ENCODE measurements at places on chromosomes 13 and 19.

DNA sequence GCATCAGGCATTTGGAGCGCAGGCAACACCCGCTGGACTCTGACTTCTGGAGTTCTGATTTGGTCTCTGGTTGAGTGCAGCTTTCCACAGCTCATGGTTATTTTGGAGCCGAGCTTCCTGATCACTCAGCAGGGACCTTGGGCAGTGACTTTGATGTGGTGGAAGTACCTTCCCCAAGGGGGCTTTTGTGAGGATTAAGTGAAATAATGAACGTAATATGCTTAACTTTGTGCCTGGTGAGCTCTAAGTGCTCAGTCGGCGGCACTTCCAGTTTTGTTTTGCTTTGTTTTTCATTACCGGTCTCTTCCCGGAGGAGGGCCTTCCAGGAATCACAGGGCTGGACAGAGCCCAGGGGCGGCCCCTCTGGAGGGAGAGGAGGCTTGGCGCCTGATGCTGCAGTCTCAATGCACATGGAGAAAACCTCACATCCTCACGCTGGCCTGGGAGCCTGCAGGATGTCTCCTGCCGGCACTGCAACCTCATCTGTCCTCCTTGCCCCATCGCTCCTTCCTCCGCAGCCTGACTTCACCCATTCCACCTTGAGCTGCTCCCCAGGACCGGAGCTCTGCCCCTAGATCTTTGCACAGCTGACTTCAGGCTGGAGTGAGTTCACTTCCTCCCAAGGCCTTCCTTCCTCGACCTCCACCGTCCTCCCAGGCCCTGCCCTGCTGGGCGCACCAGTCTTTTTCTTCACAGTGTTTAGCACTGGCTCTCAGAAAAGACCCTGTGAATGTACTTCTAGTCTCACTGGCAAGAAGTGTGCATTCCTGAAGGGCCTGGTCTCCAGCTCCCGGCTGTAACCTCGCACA, 1.5 kb downstream of the PLEKHF1 start:
- peak; percentile 56 for DNase-seq

GRCh38 chr13:101265934-101266333, 150.4 kb downstream of the NALCN start:
- DNase-seq: peak; percentile 3

DNA sequence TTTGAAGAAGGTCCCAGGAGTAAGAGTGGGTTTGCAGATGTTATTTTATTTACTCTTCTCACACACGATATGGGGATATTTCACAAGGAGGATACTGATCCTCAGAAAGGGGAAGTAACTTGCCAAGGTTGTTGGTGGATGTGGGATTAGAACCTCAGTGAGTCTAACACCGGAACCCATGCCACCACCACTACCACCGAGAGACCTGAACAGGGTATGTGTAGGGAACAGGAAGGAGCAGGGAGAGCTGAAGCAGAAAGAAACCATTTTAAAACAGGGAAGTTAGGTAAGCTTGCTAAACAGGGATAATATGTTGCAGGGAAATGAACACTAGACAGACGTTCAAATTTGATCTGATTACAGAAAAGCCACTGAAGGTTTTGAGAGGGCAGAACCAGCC, 11.6 kb upstream of the CEACAM3 start:
- no peak for DNase-seq

- no peak for DNase-seq
These were observed 47.9 kb downstream of the DCT start for GRCh38 chr13:94431574-94431973.

DNA sequence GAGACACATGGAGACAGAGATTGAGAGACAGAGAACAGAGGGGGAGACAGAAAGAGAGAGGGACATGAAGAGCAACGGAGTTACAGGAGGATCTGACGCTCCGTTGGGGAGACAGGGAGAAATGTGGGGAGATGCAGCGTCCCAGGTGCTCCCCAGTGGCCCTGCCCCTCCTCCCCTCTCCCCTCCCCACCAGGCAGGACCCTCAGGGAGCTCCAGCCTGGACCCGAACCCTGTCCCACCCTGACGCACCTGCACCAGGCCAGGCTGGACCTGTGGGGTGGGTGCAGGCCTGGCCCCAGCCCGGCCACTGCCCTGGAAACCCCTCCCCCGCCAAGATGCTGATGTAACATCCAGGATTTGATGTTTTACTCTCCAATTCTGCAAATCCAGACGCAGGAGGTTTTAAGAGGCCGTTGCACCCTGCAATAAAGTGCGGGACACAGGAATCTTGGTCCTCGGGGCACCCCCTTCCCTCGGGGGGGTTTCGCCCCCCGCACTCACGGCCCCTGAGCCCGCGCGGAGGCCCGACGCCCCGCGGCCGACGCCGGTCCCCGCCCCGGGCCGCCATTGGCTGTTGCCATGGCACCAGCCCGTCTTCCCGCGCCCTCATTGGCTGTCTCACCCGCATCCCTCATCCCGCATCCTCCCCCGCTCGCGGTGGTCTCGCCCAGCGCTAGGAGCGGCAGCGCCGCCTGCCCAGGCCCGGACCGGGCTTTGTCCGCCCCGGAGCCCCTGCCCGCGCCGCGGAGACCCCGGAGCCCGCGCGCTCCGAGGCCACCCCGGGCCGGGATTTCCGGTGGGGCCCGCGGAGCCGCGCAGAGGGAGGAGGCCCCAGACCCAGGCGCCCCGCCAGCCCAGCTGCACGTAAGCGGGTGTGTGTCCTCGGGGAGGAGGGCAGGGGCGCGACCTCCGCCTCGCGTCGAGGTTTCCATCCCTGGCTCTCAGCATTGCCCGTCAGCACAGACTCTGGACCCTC, at the start of gene APC2:
Gene APC2 (plus strand): TSS at position 655 of the 976 bp plus-strand sequence. CDS start 2,881 bp downstream, outside the sequence.
- peak; percentile 64 for DNase-seq

- DNase-seq: no peak
These were observed 61.4 kb downstream of the DPF1 start for GRCh38 chr19:38162632-38163031.

DNA sequence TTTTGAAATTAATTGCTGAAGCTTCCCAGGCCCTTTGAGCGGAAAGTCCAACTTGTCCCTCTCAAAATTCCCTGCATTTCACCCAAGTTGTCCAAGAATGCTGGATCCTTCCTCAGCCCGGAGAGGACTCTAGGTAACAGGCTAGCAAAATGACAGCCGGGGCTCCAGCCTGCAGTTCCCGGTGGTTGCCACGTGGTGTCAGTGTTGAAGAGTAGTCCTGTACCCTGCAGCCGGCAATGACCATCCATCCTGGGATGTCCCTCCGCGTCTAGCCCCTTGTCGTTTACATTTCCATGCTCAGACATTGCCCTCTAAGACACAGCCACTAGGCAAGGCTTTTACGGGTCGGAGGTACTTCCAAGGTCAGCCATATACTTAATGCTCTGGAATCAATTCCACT, 31.4 kb upstream of the MTIF3 start:
- peak; percentile 13 for DNase-seq

DNA sequence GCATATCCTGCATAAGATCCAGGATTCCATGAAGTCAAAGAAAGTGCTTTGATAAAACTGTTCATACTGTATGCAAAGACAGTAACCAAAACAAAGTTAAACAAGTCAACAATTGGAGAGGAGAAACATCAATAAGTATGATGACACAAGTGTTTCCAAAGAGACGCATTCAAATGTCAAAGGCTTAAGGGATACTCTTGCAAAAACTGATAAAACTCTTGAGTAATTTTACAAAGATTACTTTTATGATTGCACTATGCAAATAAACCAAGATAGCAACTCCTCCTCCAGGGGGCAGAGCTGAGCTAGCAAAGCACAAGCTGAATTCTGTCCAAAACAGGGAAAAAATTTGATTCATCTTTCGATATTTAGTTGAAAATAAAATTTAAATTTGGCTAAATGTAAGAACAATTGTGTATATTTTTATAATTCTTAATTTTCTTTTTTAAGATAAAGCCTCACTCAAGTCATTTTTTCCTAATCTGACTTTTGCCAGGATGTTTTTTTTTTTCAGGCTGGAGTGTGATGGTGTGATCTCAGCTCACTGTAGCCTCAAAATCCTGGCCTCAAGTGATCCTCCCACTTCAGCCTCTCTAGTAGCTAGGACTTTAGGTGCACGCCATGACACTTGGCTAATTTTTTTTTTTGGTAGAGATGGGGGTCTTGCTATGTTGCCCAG, 84.0 kb downstream of the MZT1 start:
- peak; percentile 27 for DNase-seq

DNA sequence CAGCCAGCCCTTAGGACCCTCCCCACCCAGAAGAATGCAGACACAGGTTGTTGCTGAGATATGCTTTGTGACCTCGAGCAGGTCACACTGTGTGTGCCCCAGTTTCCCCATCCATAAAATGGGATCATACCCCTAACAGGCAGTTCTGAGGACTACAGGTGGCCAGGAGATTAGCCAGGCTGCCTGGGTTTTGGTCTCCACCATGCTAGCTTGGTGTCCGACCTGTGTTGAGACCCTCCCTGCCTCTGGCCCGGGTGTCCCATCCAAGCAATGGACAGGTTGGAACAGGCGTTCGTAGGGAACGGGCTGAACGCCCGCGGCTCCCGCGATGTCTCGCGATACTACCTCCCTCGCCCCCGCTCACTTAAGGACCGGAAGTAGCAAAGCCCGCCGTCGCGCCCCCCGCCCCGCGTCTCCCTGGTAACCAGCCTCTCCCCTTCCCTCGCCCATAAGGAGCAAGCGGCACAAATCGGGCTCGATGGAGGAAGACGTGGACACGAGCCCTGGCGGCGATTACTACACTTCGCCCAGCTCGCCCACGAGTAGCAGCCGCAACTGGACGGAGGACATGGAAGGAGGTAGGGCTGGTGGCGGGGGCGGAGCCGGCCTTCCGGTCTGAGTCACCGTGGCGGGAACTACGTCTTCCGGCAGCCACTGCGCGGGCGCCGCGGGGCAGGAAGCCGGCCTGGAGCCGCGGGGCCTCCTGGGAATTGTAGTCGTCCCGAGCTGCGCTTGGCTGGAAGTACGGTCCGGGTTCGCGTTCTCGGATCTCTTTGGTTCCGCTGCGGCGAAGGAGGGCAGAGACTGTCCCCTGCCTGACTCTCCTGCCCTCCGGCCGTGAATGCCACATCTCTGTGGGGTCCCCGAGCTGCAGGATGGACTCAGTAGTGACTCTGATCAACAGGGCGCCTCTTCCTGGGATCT, 45.4 kb downstream of the SMIM24 start:
- peak; percentile 95 for DNase-seq

DNA sequence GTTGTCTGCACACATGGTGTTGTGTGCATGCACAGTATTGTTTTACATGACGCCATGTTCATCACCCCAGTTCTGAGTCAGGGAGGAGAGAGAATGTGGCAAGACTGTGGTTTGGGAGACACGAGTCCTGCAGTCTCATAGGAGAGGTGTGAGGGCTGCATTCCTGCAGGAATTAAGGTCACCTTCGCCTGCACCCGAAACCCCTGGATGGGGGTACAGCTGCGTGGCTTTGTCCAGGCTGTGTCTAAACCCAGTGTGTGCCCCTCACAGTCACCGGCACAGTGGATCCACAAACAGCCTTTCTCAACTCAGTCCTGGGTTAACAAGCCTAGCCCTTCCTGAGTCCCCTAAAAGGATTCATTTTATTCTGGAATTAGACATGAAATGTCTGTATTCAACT, 5.7 kb downstream of the ADPRHL1 start:
- no peak for DNase-seq

GRCh38 chr19:47511681-47512080, 3.2 kb downstream of the NAPA start:
- DNase-seq: no peak

- peak; percentile 45 for DNase-seq
These were observed 11.6 kb downstream of the TMPRSS9 start for GRCh38 chr19:2371656-2372055.

- DNase-seq: no peak
These were observed 7.3 kb downstream of the IFNL3 start for GRCh38 chr19:39237200-39238184.

- peak; percentile 85 for DNase-seq
These were observed 37.6 kb upstream of the NANOS3 start for GRCh38 chr19:13839130-13839937.

DNA sequence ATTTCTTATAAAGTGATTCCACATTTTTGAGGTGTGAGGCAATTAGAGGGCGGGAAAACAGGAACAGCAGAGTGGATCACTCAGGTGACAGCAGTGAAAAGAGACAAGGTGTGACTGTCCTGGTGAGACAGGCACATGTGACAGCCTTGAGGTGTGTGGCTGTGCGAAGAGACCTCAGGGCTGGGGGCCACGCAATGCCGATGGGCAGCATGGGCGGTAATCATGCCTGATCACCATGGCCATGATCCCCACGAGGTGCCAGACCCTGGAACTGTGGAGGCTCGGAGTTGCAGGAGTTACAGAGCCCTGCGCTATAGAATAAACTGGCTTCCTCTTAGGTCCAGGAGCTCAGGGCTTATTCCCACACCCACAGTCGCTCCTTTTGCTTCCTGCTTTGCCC, 2.0 kb downstream of the SPACA6 start:
- DNase-seq: no peak

DNA sequence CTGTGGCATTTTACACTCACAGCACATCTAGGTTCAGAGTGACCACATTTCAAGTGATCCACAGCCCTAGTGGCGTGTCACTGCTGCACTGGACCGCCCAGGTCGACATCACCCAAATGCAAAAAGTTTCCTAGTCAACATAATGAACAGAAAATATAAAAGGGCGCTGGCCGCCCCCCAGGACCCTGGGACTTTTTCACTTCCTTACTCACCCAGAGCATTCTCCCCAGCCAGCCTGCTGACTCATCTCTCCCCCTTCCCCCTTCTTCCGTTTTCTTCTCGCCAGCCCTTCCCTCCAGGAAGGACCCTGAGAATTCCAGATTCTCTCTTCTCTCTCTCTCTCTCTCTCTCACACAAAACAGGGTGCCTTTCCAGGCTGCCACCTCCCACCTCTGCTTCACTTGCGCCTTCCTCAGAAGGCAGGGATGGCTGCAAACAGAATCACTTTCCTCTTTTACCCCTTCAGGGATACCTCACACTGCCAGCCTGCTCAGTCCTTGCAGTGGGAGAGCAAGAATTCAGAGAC, 21.0 kb upstream of the GRWD1 start:
- DNase-seq: peak; percentile 80

DNA sequence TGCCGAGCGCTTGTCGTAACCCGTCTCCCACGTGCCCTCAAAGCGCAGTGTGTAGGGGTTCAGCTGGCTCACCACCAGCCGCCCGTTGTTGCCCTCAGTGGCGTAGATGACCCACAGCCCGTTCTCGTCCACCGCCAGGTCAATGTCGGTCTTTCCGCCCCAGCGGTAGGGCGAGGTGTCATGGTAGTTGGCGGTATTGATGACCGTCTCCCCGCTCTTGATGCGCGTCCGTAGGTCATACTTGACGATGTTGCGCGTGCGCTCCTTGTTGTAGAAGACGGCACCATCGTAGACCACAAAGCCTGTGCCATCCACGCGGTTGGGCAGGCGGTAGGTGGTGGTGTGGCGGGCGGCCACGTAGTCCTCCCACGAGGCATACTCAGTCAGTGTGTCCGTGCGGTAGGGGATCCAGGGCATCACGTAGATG, 26.5 kb upstream of the ASF1B start:
- DNase-seq: no peak

GRCh38 chr13:37158481-37158880, 53.0 kb upstream of the CSNK1A1L start:
- no peak for DNase-seq

DNA sequence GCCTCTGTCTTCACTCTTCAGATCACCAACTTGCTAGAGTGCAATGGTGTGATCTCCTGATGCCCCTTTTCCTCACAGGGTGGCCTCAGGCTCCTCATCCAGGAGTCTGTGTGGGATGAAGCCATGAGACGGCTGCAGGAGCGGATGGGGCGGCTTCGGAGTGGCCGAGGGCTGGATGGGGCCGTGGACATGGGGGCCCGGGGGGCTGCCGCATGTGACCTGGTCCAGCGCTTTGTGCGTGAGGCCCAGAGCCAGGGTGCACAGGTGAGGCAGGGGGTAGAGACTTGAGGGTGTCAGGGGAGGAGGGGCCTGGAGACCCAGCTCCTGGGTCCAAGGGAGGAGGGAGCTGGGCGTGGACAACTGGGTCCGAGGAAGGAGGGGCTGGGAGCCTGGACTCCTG, 9.5 kb downstream of the ALDH16A1 start:
- no peak for DNase-seq

All from fibroblast of skin of right quadriceps (primary cell).